Fibroblast of lung (primary cell): ENCODE measurements at places on chromosomes 2 and 18. TPM values are rescaled to one million over a fixed set of nuclear protein-coding genes. Genes with fewer than 3 reads are reported as not detected.

- peak; percentile 16 for DNase-seq
Observed at GRCh38 chr2:55338268-55338667, 69.2 kb upstream of the MTIF2 start.

DNA sequence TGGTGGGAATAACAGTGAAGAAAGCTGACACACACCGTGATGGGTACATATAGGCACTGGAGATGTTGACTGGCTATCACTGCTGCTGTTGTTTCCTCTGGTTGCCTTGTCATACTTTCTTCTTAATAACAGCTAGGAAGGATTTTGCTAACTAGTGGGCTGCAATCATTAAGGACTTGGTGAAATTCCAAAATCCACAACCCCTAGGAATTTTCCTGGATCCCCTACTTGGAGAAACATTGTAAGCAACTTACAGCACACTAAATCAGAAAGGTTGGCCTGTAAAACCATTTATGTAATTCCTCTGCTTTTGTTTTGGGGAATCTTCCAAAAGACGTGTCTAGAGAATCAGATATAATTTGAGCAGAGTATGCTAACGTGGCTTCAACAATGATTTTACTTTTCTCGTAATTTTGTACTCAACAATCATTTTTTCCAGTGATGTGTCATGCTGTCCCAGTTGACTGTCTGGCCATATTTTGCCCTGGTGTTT is 8.0 kb upstream of the COL3A1 start:
- peak; percentile 61 for DNase-seq

Gene ARHGEF4
- 0.05 and 0.66 TPM in 2 replicates for polyA plus RNA-seq

- DNase-seq, result no peak
Observed at GRCh38 chr2:101344137-101344536, 35.6 kb upstream of the RNF149 start.

- no peak for DNase-seq
Observed at GRCh38 chr2:62307469-62308389, 111.8 kb downstream of the B3GNT2 start.

GRCh38 chr2:205903549-205904129 is 182.3 kb downstream of the INO80D start:
- no peak for DNase-seq

Gene OBSL1
- 15.2 and 24.7 TPM in 2 replicates for polyA plus RNA-seq

DNA sequence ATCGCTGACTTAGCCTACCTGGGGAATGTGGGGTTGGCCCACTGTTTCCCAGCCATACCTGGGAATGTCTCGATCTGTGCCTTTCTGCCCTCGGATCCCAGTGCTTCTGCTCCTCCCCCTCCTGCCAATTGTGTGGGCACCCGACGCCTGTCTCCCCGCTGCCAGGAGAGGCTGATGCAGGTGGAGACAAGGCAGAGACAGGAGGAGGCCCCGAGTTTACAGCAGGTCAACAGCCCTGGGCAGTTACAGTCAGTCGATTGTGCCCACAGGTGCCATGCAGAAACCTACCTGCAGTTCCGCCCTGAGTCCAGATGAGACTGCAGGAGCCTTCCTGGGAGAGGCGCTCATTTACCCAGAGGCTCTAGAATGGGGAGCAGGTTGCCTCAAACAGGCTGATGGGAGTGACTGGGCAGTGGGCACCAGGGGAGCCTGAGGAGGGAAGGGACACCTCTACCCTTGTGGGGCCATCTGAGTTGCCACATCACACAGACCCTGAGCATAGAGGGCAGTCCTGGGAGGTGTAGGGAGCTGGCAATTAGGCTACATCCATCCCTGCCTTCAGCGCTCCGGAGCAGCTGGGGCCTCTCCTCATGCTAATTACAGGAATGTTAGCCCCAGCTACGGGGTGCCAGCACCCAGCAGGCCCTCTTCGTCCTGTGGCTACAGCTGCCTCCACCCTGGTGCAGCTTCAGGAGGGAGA is 300.1 kb downstream of the NDUFA10 start:
- no peak for DNase-seq

DNA sequence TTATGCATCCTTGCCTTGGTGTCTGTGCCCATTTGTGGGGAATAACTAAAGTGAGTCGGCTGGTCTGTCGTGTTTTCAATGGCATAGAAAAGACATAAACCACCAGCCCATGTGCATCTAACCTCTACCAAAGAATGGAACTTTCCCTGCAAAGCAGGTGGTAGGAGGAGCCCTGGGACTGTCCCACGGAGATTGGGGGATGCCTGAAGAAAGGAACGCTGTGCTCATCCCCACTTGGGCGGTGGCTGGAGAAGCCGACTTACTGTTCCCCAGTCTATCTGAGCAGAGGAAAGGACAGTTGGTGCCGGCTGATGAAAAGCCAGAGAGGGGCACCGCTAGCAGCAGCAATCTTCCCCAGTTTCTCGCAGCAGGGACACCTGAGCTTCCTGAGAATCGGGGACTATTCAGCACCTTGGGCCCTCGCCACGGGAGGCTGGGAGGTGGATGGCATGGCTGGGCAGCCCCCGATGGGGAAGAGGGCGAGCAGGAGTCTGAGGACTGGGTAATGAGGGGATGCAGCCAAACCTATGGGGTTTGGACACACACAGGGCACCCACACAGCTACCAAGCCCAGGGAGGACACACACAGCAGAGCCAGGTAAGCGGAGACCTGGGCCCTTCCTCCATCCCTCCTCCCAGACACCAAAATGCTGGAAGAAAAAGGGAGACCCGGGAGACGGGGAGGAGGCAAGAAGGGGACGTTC is 53.7 kb upstream of the AGAP1 start:
- DNase-seq, result no peak

GRCh38 chr2:28166956-28167355 is 225.7 kb upstream of the FOSL2 start:
- peak; percentile 31 for DNase-seq

GRCh38 chr18:44686156-44686555 is 5.5 kb downstream of the SETBP1 start:
- DNase-seq, result no peak

Gene KLHL14
- polyA plus RNA-seq, result not detected in 2 replicates

Gene GRP
- polyA plus RNA-seq, result not detected in 2 replicates

Gene KCNF1
- 0.22 and 1.7 TPM in 2 replicates for polyA plus RNA-seq

GRCh38 chr18:58507880-58508279 is 121.0 kb downstream of the ALPK2 start:
- DNase-seq, result no peak

- peak; percentile 76 for DNase-seq
Observed at GRCh38 chr2:28387082-28387960, 5.3 kb upstream of the FOSL2 start.

- DNase-seq, result no peak
Observed at GRCh38 chr2:236246711-236247246, 17.4 kb downstream of the ASB18 start.

- DNase-seq, result no peak
Observed at GRCh38 chr2:183179156-183179555, 54.9 kb downstream of the NUP35 start.

GRCh38 chr2:275466-275865 is 10.7 kb downstream of the ACP1 start:
- DNase-seq, result no peak
